ENCODE measurements at places on chromosomes 3 and 15.

- no peak for DNase-seq
Observed at GRCh38 chr3:126947429-126947828, 35.5 kb upstream of the PLXNA1 start.

DNA sequence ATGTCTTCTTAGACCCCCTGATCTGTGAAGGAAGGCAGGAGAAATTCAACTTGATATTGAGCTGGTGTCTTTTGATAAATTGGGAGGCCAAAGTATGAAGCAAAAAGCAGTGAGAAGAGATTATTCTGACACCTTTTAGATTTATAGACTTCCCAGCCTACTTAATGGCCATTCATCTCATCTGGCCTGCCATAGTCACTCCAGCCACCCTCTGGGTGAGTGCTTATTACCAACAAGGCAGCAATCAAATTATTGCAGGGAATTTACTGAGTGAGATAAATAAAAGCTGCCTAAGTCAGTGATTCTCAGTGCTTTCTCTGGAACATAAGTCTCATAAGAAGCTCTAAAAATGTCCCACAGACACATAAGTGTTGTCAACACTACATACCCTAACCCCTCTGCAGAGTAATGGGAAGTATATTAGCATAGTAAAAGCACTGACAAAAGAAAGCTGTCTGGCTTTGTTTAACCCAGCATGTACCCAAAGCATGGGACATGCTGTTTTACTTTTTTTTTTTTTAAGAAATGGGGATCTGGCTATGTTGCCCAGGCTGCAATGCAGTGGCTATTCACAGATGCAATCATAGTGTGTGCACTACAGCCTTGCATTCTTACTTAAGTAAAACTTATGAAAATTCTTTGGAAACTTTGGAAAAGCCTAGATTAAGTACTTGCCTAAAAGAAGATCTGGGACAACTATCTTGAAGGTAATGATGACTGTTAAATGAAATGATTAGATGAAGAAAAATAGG lies 725.3 kb downstream of the TUSC7 start:
- DNase-seq: no peak

DNA sequence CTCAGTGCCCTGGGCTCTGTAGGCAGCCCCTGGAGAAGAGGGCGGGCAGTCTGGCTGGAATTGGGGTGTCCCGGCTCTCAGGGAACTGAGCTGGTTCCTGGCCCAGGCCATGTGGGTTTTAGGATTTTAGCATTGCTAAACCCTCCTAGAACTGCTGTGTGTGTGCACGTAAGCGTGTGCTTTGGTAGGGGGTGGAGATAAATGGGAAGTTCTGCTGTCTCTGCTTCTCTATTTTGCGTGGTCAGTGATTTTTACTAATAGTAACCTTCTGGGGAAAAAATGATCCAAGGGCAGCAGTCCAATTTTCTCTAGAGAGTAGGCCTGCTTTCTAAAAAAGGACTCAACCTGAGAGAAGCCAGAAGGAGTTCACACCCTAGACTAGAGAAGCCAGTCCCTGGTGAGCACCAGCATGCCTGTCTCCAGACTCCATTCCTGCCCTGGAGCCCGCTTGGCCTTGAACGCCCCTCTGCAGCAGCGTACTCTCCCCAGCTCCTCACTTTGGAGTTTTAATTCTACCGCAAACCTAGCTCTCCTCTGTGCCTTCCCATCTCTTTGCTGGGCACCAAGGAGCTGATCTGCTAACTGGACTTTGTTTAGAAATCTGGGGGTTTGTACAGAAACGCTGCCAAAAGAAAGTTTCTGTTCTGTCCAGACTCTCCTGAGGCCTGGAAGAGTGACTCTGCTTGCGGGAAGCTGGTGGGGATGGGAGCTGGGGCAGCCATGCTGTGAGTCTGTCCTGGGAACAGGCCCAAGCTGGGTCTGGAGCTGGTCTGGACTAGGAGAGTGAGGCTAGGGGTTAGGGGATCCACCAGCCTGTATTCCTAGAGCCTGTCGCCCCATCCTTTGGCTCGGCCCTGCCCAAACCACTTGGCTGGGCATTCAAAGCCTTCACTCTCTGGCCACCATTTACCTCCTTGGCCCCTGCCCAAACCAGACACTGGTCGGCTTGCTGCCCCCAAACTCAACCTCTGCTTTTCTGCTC lies 19.7 kb downstream of the CORO2B start:
- no peak for DNase-seq

DNA sequence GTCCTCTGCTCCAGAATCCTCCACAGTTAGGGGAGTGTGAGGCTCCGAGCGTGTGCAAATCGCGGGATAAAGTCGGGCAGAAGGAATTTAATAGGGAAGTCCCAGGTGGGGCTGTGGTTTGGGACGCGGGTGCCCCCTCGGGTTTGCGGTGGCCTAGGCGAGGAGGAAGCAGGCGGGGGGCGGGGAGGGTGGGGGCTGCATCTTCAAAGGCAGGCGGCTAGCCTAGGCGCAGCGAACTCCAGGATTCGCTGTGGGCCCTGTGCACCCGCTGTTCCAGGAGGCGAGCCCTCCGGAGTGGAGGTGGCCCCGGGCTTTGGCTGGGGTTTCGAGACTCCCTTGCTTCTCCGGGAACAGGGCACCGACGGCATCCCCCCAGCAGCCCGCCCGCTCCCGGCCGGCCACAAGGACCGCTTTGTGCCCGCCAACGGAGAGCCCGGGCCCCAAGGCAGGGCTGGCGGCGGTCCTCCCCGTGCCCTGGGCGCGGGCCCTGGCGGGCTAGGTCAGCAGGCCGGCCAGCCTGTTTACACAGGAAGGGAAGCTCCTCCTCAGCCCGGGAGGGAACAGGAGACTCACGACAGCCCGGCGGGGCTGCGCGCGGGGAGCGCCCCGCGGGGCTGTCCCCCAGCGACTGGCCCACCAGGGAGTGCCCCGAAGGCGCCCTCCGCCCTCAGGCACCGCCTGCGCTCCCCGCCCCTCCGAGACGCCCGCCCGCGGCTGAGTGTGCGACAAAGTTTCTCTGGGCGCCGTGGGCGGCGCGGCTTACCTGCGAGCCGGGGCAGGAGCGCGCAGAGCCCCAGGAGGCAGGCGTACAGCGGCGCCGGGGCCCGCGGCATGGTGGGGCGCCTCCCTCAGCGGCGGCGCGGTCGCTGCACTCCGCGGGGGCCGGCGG lies 753 bp downstream of the ITGB5 start:
- DNase-seq: peak; percentile 60

- DNase-seq: no peak
Observed at GRCh38 chr3:167437428-167438139, 36.3 kb downstream of the SERPINI2 start.

GRCh38 chr3:143354342-143354741 lies 234.8 kb downstream of the CHST2 start:
- DNase-seq: no peak

Data from activated naive CD4-positive, alpha-beta T cell treated with anti-CD3 and anti-CD28 coated beads, Interleukin-2, amount 50 U/mL, for 72 hours (primary cell).